Effector memory CD8-positive, alpha-beta T cell (primary cell): ENCODE measurements at places on chromosomes 11 and 22.
A peak's percentile ranks its signal among the peaks of the same experiment; 100 is the strongest.

DNA sequence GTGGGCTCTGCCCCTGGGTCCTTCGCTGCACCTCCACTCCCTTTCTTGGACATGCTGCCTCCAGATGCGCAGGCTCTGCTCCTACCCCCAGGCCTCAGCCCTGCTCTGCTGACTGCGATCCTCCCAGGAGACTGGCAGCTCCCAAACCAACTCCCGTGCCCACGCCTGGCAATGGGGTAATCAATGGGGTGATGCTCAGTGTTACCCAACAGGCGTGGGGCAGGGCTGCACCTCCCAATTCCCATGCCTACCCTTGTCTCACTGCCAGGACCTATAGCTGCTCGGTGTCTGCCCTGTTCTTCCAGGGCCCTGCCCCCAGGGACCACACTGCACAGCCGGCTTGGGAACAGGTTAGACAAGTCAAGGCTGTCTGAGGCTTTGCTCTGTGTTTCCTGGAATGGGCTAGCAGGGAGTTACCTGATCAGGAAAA, at the start of gene ALDH3B2:
ALDH3B2 (minus strand) TSS at position 182 of the 430 bp plus-strand sequence. CDS start 7,688 bp downstream, outside the sequence.
- H3K36me3 ChIP-seq = peaks cover 2% of the 10 kb centered on the region
- no peak within 1 kb of the TSS for H3K27ac ChIP-seq
- no peak for DNase-seq
- no peaks in the 10 kb centered on the region for H3K4me1 ChIP-seq
- no peak within 1 kb of the TSS for H3K4me3 ChIP-seq

DNA sequence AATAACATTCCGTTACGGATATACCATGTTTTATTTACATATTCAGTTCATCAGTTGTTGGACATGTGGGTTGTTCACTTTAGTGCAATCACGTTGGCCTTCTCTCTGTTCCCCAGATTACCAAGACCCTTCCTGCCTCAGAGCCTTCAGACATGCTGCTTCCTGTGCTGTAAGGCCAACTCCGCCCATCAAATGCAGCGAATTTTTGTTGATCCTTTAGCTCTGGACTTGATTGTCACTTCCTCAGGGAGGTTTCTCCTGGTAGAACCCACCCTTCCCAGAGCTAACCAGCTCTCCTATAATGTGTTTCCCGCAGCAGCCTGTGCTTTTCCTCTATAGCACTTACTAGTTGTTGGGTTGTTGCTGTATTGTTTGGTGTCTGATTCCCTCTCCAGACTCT, 39.4 kb downstream of the SWAP70 start:
- H3K36me3 ChIP-seq = no peaks in the 10 kb centered on the region
- no peak overlapping the region for H3K27ac ChIP-seq
- peaks cover 12% of the 10 kb centered on the region for H3K4me1 ChIP-seq
- no peaks in the 10 kb centered on the region for H3K27me3 ChIP-seq
- no peak overlapping the region for H3K4me3 ChIP-seq
- DNase-seq = no peak

GRCh38 chr11:116721988-116722387, 50.8 kb downstream of the BUD13 start:
- no peak for DNase-seq
- no peak overlapping the region for H3K4me3 ChIP-seq
- peaks cover 28% of the 10 kb centered on the region for H3K27me3 ChIP-seq
- H3K4me1 ChIP-seq = no peaks in the 10 kb centered on the region
- H3K36me3 ChIP-seq = peaks cover 3% of the 10 kb centered on the region

GRCh38 chr22:27283714-27284113, 517.8 kb downstream of the MN1 start:
- H3K4me3 ChIP-seq = no peak overlapping the region
- H3K27me3 ChIP-seq = peaks cover 30% of the 10 kb centered on the region
- H3K27ac ChIP-seq = no peak overlapping the region
- H3K36me3 ChIP-seq = no peaks in the 10 kb centered on the region

- H3K27me3 ChIP-seq = peaks cover 77% of the 10 kb centered on the region
- H3K27ac ChIP-seq = no peak overlapping the region
- no peak overlapping the region for H3K4me3 ChIP-seq
Observed at GRCh38 chr11:70429428-70429705, 31.0 kb downstream of the CTTN start.

GRCh38 chr22:46579751-46580449, 40.3 kb upstream of the GRAMD4 start:
- peaks cover 18% of the 10 kb centered on the region for H3K36me3 ChIP-seq
- H3K27me3 ChIP-seq = no peaks in the 10 kb centered on the region
- no peak overlapping the region for H3K27ac ChIP-seq
- H3K4me1 ChIP-seq = peaks cover 40% of the 10 kb centered on the region
- H3K4me3 ChIP-seq = peak overlapping the region; percentile 91
- no peak for DNase-seq

GRCh38 chr11:29127461-29127860, 889.4 kb downstream of the KCNA4 start:
- no peak for DNase-seq
- no peak overlapping the region for H3K27ac ChIP-seq
- no peaks in the 10 kb centered on the region for H3K4me1 ChIP-seq
- H3K27me3 ChIP-seq = no peaks in the 10 kb centered on the region

DNA sequence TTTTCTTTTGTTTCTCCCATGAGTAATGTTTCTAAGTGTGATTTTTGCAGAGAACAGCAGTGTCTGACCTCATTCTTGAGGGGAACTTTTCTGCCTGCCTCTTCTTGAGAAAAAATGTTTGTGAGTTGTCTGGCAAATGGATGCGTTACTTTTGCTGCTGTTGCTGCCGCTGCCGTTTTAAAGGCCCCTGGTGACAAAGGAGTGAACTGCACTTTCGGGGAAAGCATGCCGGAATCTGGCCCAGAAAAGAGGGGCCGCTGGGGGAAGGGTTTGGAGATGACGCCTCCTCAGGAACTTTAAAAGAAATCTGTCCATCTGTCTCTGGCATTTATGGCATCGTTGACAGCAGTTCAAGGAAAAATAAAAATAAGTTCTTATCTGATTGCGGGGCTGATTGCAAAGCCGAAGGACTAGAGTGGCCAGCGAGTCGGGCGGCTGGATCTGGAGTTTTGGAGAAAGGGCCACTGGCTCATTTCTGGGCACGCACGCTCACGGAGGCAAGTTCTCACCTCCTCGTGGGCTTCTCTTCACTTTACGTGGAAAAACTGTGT, 16.5 kb downstream of the ZBTB16 start:
- no peaks in the 10 kb centered on the region for H3K27me3 ChIP-seq
- peaks cover 82% of the 10 kb centered on the region for H3K4me1 ChIP-seq
- DNase-seq = peak; percentile 33
- H3K4me3 ChIP-seq = peak overlapping the region; percentile 78

DNA sequence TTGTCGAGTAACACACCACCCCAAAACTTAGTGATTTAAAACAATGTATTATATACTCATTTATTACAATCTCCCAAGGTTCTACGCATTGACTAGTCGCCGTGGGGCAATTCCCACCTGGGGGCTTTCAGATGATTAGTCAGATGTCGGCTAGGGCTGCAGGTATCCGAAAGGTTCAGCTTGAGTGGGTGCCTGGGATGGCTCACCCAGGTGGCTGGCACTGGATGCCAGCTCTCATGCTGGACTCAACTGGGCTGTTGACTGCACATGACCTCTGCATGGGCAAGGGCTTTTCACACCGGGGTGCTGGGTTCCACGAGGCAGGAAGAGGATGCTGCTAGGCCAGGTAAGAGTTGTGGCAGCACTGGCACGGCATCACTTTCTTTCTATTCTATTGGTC, 21.9 kb upstream of the MICAL2 start:
- peak overlapping the region; percentile 29 for H3K27ac ChIP-seq
- H3K27me3 ChIP-seq = no peaks in the 10 kb centered on the region
- H3K36me3 ChIP-seq = peaks cover 5% of the 10 kb centered on the region
- H3K4me3 ChIP-seq = peak overlapping the region; percentile 43

GRCh38 chr11:9075556-9075955, 15.8 kb downstream of the SCUBE2 start:
- no peak overlapping the region for H3K27ac ChIP-seq
- H3K4me3 ChIP-seq = no peak overlapping the region
- H3K4me1 ChIP-seq = no peaks in the 10 kb centered on the region
- DNase-seq = no peak
- H3K27me3 ChIP-seq = peaks cover 39% of the 10 kb centered on the region
- H3K36me3 ChIP-seq = no peaks in the 10 kb centered on the region

GRCh38 chr11:3838504-3838903, 2.3 kb downstream of the RHOG start:
- H3K4me3 ChIP-seq = peak overlapping the region; percentile 88
- H3K36me3 ChIP-seq = peaks cover 72% of the 10 kb centered on the region
- H3K4me1 ChIP-seq = peaks cover 63% of the 10 kb centered on the region

DNA sequence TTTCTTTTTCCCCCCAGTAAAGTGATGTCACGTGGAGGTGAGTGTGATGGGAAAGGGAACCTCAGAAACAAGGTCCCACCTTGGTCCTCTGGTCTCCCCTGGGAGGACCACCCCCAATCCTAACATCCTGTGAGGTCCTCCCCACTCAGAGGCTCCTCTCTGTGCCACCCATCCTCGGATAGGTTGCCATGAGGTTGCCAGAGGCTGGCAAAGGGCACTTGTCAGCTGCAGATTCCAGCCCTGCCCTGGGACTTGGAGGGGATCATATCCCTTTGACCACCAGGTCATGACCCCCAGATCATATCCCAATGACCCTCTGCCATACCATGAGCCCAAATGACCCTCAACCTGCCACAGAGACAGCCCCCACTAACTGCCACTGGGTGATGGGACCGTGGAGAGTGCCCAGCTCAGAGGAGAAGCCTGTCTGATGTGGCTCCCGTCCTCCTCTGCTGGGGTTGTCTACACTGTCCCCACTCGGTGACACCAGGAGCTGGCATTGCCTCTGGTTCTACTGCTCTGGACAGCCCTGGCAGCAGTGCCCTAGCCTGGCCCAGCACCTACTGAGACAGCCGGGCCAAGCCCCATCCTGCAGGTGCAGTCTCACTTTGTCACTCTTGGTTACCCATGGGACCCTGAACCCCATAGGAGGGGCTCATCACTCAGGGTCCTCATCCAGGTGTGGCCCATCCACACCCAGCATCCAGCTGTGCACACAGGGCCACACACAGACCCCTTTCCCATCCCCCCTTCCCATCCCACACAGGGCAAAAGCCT, 90.2 kb upstream of the KCNQ1OT1 start:
- no peak overlapping the region for H3K27ac ChIP-seq
- no peaks in the 10 kb centered on the region for H3K4me1 ChIP-seq
- no peak overlapping the region for H3K4me3 ChIP-seq
- H3K27me3 ChIP-seq = peaks cover 17% of the 10 kb centered on the region

DNA sequence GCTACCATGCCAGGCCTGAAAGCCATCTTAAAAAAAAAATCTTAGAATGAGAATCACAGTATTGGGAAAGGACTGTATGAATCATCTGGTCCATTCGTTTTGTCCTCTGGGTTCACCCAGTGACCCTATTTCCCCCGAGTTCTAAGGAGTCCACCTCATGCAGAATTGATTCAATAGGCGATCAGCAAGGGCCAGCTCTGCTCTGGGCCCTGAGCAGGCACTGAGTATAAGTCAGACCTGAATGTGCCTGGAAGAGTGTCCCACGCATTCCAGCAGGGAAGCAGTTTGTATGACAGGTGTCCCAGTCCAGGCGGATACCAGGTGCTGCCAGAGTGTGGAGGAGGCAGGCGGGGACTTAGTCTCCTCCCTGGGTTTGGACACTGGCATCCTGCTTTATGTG, 883 bp upstream of the HMOX1 start:
- H3K36me3 ChIP-seq = peaks cover 4% of the 10 kb centered on the region
- DNase-seq = no peak
- H3K4me1 ChIP-seq = peaks cover 20% of the 10 kb centered on the region
- H3K4me3 ChIP-seq = peak overlapping the region; percentile 72
- no peak overlapping the region for H3K27ac ChIP-seq
- H3K27me3 ChIP-seq = peaks cover 7% of the 10 kb centered on the region

DNA sequence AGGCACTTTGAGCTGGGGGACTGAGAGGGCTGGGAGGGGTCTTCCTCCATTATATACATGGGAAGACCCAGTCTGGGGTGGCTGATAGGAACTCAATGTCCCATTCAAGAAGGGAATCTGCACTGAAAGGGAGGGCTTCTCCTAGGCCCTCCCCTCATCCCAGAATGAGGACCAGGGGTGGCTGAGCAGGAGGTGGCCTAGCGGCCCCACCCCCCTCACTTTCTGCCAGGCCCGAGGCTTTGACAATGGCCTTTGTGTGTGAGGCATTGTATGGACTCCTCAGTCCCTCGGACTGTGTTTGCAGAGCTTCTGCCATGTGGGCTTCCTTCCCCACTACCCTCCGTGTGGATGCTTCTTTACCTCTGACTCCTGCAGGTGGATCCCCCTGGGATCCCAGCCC, 65.7 kb downstream of the NECTIN1 start:
- H3K27ac ChIP-seq = no peak overlapping the region
- no peaks in the 10 kb centered on the region for H3K36me3 ChIP-seq

DNA sequence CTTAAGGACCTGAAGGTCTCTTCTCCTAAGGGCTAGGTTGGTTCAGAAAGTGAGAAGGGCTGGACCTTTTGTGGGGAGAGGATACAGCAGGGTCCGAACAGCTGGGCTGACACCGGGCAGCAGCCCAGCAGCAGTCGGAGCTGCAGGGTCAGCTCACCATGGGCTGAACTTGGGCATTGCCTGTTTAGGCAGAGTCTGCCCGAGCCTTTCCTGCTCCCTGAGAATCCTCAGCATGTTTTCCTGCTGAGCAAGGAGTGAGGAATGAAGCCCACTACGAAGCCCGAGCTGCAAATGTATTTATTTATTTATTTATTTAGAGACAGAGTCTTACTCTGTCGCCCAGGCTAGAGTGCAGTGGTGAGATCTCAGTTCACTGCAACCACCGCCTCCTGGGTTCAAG, 83.9 kb downstream of the PTPRJ start:
- H3K4me1 ChIP-seq = peaks cover 26% of the 10 kb centered on the region
- H3K27me3 ChIP-seq = no peaks in the 10 kb centered on the region
- no peak overlapping the region for H3K4me3 ChIP-seq

DNA sequence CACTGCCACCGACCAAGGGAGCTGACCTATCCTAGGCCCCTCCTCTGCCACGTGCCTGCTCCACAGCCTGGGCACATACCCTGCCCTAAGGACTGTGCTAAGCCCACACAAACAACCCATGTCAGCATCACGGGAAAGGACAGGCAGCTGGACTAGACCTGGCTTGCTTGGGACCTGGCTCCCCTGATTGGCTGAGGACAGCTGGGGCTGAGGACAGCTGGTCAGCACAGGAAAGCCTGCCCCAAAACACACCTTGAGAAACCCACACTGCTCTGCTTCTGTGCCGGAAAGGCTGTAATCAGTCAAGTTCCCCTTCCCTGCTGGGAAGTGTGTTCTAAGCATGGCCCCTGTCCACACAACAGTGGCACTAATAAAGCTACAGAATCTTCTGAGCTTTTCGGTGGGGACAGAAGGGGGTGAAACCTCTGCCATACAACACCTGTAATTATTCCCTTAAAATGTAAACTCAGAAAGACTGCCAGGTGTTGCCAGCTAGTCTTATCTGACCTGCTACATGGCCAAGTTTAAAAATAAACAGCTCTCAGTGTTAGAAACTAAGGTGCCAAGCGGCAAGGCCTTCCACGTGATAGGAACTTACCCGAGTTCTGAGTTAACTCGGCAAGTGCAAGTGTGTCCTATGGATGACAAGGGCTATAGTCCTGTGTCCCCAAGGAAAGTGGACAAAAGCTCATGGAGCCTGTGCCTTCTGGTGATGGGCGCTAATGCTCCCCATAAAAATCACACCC, 35.7 kb upstream of the ARFGAP3 start:
- H3K27me3 ChIP-seq = no peaks in the 10 kb centered on the region
- no peak overlapping the region for H3K4me3 ChIP-seq
- H3K4me1 ChIP-seq = peaks cover 55% of the 10 kb centered on the region
- no peak for DNase-seq
- peak overlapping the region; percentile 92 for H3K27ac ChIP-seq
- H3K36me3 ChIP-seq = peaks cover 12% of the 10 kb centered on the region
